ENCODE measurements at places on chromosomes 11 and 22.

GRCh38 chr22:48618326-48618725 is 1209.3 kb downstream of the BRD1 start:
- DNase-seq = no peak

DNA sequence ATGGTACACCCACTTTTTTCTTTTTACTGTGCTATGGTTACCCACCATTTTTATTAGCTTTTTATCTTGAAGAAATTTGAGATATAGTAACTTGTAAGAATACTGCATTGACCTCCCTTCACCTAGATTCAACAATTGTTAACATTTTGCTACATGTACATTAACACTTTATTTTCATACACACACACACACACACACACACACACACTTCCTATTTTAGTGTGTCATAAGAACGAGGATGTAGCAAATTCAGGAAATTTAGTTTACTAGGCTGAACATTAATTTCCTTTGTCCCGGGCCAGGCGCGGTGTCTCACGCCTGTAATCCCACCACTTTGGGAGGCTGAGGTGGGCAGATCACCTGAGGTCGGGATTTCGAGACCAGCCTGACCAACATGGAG is 1.1 kb upstream of the ATP6V1E1 start:
- DNase-seq = no peak

- no peak for DNase-seq
Measured at GRCh38 chr11:108881131-108881530, 216.3 kb downstream of the DDX10 start.

DNA sequence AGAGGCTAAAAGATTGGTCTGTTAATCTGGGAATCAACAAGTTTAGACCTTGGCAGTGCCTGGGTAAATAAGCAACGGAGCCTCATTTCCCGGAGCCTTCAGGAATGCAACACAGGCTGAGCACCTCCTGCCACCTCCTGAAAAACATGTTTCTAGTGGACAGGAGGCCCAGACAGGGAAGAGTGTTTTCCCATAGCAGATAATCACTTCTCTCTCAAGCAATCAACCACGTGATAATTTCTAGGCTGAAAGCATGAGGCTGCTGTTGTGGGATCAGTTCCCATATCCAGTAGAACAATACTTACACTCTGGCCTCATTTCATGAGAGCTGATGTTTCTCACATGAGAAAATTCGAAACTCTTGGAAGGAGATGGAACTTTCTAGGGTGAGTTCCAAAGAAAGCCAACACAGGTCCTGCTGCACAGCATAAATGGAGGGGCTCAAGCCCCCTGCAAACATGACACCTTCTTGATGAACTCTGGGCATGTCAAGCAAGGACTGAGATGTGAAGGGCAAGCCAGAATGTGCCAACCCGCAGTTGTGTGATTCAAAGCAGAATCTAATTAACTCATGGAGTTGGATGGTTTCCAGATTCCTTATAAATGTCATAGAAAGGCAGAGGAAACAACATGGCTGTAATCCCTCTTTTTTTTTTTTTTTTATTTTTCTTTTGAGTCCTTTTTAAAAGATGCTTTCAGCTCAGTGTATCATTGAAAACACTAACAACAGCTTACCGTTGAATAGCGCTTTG is 228.5 kb upstream of the SESN3 start:
- no peak for DNase-seq

DNA sequence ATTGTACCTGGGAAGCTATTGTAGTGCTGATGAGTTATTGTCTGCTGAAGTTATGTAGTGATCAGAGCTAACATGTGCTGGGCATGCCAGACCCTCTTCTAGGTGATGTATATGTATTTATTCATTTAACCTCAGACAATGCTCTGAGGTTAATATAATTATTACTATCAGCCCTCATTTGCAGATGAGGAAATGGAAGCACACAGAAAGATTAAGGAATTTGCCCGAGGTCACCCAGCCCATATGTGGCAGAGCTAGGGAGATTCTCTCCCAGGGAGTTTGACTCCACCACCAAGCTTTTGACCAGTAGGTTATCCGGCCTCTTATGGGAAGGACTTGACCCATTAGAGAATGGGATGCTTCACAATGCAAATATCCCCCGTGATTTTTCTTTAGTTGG is 114.2 kb upstream of the NAV2 start:
- DNase-seq = no peak

DNA sequence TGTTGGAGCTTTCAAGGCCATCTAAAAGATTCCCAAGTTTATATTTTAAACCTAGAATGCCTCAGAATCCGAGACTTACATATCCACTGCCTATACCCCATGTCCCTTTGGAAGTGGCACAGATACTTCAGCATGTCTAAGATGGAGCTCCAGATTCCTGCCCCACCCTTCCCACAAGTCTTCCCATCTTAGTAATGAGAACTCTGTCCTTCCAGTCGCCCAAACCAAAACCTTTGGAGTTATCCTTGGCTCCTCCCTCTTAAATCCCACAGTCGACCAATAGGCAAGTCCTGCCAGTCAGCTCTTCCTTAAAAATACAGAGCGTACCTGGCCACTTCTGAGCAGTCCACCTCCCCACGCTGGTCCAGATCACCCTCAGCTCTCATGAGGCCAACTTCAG is 4.3 kb downstream of the POLD4 start:
- no peak for DNase-seq

All from mesenteric fat pad (tissue), 1 donor.